ENCODE measurements at places on chromosomes 6 and 20. TPM values are rescaled to one million over a fixed set of nuclear protein-coding genes. Genes with fewer than 3 reads are reported as not detected.

DNA sequence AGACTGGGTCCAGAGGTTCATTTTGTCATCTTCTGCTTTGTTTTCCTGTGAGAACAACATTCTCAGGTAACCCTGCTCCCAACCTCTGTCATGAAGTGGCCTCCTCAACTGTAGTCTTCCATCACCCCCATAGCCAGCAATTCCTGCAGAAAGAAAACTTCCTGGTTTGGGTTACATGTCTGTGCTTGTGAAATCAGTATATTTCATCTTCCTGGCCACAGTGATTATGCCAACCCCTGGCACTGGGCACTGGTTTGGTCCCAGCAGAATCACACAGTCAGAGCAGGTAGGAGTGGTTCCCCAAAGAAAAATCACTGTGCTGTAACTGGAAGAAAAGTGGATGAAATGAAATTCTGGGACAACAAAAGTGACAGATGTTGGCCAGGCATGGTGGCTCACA, 52.5 kb downstream of the CRYBG1 start:
- no peak for DNase-seq

Gene CST7
- total RNA-seq = 50.3 TPM

Gene CRISP3
- not detected for total RNA-seq

DNA sequence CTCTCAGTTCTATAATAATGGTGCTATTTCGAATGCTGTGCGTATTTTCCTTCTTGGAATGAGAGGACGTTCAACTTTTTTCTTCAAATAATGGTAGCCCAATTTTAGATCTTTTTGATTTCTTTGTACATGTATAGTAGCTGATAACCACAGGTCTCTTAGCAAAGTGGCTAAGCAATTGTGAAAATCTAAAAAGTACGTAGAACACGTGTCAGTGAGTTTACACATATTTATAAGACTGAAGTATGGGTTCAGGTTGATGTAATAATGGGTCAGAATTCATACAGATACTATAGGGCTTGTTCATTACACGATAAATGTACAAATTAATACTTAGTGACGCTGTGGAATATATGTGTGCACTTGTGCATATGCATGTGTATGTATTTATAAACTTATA, 1.3 kb downstream of the SMIM13 start:
- DNase-seq = no peak

DNA sequence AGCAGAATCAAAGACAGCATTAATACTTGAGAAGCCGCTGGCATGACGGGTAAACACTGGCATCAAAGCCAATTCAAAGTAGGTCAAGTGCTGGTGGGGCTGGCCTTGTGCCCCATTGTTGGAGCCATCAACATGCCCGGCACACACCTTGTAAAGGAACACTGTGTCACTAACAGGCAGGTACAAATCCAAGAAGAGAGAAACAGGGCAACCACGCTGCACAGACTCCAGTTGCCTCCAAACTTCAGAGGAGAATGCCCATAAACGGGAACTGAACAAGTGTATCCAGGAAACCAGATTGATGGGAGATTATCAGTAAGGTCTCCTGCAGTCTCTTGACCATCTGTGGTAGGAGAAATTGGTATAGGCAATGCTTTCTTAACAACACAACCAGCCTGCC, 127.0 kb upstream of the STXBP5 start:
- no peak for DNase-seq

DNA sequence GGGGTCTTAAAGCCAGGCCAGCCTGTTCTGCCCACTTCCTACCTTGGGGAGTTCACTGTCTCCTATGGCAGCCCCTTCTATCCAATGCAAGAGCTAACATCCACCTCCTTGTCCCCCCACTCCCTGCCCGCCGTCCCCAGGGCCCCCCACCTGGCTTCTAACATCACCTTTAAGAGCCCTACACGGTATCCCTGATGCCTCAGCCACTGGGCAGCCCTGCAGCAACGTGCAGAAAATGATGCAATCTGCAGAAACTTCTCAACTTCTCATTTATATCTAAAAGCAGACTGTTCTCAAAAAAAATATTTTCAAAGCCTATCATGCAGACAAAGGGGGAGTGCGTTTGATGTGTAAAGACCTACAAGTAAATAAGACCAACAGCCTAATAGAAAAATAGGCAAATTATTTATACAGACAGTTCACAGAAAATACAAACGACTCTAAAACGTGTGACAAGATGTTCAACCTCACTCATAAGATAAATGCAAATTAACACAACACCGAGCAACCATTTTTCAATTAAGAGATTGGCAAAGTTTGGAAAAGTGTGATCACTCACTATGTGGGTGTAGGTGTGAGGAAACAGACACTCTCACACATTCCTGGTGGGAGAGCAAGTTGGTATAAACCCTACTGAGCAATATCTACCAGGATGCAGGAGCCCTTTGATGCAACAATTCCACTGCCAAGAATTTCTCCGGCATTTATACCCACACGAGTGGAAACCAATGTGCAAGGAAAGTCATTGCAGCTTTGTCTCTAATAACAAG, 15.1 kb upstream of the HCK start:
- no peak for DNase-seq

- DNase-seq = no peak
These were observed 672 bp upstream of the UBE2V1 start for GRCh38 chr20:50113420-50114224.

GRCh38 chr6:143198312-143198711, 137.6 kb downstream of the AIG1 start:
- no peak for DNase-seq

DNA sequence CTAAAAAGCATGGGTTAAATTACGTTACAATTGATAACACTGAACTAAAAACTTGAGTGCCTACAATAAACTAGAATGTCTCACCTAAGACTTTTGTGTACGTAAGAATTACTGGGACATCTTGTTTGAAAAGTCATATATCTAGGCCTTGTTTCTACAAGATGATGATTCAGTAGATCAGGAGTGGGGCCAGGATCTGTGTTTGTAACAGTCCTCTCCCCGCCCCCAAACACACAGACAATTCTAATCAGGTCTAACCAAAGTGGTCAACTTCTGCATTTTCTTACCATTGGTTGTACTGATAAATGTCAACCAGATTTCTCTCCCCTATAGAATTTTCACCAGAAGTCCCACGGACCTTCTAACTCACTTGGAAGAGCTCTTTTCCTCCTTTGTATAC, 56.9 kb downstream of the RAMACL start:
- no peak for DNase-seq

- DNase-seq = no peak
These were observed 278.0 kb upstream of the CDH4 start for GRCh38 chr20:60974022-60974421.

Gene SYTL3
- 122 TPM for total RNA-seq

DNA sequence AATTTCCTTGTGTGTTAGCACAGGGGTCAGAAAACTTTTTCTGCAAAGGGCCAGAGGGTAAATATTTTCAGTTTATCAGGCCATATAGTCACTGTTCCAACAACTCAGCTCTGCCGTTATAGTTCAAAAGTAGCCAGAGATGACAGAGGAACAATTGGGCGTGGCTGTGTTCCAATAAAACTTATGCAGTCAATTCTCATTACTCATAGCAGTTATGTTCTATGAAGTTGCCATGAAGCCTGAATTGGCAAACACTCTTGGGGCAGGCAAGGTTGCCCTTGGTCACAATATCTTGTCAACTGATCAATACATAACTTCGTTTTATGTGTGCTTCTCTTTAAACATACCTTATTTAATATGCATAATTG, 304.2 kb downstream of the TFAP2C start:
- no peak for DNase-seq

DNA sequence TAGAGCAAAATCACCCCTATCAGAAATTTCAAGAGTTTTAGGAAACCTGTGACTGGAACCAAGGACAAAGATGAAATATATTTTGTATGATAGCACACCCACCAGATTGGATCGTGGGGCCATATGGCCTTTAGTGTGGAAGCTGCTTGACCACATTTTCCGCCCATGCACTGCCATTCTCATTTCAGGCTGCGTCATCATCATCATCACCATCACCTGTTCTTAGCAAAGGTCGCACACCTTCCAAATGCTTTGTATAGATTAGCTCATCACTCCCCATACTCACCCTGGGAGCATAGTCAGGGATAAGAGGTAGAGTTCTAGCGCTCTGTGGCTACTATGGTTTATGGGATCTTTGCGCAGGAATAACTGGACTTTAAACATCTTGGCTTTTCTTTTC, 185.7 kb downstream of the MTHFD1L start:
- DNase-seq = no peak

- DNase-seq = no peak
These were observed 361.0 kb upstream of the MARCKS start for GRCh38 chr6:113496166-113496565.

GRCh38 chr6:21149470-21149869, 444.1 kb upstream of the SOX4 start:
- DNase-seq = no peak

GRCh38 chr6:96853083-96853482, 15.8 kb upstream of the GPR63 start:
- DNase-seq = no peak

Gene CALHM6
- 0.71 TPM for total RNA-seq

DNA sequence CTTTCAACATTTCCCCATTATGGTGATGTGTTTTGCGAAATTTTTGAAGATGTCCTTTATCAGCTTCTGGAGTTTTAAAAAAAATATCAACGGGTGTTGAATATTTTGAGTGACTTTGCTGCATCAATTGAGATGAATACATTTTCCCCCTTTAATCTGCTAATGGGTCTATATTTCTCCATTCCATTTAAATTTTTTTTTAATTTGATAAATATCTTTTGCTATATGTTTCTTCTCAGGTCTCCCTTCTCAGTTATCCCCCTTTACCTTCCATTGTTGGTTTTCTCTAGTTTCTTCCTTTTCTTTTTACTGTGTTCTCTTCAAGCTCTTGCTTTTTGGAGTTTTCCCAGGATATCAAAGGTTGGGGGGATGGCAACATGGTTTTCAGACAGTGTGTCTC, 1.4 kb upstream of the KIFC1 start:
- no peak for DNase-seq

Gene CBLN4
- total RNA-seq = not detected

DNA sequence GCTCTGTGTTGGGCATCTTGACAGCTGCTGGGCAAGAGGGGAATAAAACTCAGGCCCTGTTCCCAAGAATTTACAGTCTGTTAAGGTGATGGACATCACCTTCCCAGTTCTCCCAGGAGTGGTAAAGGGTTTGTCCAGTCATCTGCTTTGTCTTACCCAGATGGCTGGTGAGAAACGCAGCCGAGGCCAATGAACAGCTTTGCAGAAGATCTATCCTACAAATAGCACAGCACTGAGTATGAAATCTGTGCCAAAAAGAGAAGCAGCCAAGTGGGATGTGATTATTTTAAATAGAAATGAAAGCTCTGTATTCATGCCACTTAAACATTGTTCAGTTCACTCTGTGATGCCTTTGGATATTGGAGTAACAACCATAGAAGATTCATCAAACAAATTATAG, 132.7 kb upstream of the SLC22A16 start:
- no peak for DNase-seq

DNA sequence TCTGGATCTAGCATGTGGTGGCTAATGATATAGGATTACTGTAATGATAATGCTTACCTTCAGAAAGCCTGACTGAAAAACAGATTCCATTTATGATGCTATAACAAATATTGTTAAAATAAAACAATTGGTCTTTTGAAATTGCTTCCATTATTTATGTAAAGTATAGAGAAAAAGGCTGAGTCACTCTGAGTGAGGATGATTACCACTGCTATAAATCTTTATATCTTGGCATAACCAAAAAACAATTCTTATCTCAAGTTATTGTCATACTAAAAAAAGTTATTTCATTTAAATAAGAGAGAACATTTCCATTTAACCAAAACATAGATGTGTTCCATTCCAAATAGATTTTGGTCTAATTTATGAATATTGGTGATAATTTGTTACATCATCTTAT, 53.0 kb upstream of the DST start:
- no peak for DNase-seq

Gene LRRC1
- total RNA-seq = 1.0 TPM

DNA sequence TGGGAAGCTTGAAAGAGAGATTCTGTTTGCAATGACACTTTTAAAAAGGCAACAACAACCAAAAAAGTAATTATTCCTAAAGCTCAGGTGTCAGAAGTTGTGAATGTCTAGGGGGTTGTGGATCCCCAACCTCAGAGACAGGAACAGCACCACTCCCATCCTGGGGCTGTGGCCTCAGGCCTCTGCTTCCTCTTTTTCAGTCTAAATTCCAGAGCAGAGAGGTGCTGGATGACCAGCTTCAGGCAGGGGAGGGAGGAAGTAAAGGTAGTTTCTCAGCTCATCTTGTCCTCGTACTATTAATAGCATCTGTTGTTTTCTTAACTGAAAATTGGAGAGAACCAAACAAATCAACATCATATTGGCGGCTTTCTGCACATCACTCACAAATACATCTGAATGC, 8.3 kb downstream of the NT5E start:
- DNase-seq = no peak

DNA sequence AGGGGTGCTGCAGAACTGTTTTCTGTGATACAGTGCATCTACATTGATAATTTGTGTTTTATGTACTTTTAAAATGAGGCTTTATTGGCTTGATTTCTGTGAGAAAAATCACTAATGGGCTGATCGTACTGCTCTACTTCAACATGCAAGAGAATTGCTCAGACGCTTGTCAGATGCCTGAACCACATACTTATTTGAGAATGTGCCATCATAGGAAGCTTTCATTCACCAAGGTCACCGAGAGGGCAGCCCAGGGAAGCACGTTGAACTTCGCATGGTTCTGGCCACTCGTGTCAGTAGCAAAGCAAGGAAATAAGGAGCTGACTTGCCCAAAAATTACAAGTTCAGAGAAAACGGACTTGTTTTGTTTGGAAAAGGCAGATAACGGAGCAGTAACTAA, 168.5 kb upstream of the AKAP12 start:
- no peak for DNase-seq

Gene NRN1
- not detected for total RNA-seq

DNA sequence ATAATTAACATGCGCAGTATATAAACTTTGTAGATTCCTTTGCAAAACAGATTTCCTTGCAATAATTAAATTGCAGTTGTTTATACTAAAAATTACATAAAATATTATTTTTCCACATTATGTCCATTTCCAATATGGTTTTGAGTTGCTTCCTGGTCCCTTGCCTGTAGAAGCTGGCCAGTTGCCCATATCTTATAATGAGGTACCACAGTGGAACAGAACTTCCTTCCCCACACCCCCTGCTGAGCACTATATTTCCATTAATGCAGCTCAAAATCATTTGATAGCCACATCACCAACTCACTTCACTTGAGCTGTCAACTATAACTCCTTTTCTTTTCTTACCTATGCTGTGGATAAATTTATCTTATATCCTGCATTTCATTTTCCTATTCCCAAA, 194.6 kb downstream of the DST start:
- DNase-seq = no peak

- DNase-seq = peak; percentile 76
These were observed 18.1 kb downstream of the TUBB2B start for GRCh38 chr6:3209114-3210023.

Gene SAPCD1
- total RNA-seq = 21.3 TPM

- no peak for DNase-seq
These were observed 5.0 kb downstream of the NHSL1 start for GRCh38 chr6:138494312-138494711.

Data from activated naive CD4-positive, alpha-beta T cell treated with anti-CD3 and anti-CD28 coated beads, Interleukin-2, amount 50 U/mL, for 72 hours (primary cell).